ENCODE measurements at places on chromosomes 7 and 10.

- DNase-seq = no peak
- H3K27ac ChIP-seq = no peak overlapping the region
- H3K36me3 ChIP-seq = no peaks in the 10 kb centered on the region
- H3K27me3 ChIP-seq = peaks cover 52% of the 10 kb centered on the region
These were observed 142.2 kb downstream of the EMX2 start for GRCh38 chr10:117684672-117685211.

DNA sequence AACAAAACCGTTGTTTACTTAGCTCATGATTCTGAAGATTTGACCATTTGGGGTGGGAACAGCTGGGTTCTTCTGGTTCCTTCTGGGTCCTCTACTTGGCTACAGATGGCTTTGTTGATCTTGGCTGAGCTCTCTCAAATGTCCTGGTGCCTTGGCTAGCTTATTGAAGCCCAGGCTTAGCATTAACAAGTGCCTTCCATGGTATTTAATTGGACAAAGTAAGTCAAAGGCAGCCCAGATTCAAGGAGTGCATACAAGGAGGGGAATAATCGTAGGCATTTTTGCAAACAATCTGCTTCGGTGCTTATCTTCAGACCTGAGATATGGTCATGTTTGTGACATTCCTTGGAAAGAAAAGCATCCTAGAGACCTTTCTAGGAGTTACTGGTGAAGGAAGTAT is 81.4 kb downstream of the ADCYAP1R1 start:
- H3K4me1 ChIP-seq = peaks cover 5% of the 10 kb centered on the region
- peaks cover 3% of the 10 kb centered on the region for H3K27me3 ChIP-seq
- H3K36me3 ChIP-seq = no peaks in the 10 kb centered on the region
- no peak for DNase-seq

GRCh38 chr7:81245353-81245752 is 326.5 kb upstream of the SEMA3C start:
- H3K4me1 ChIP-seq = no peaks in the 10 kb centered on the region
- peaks cover 3% of the 10 kb centered on the region for H3K27me3 ChIP-seq
- no peak overlapping the region for H3K4me3 ChIP-seq
- H3K36me3 ChIP-seq = no peaks in the 10 kb centered on the region

DNA sequence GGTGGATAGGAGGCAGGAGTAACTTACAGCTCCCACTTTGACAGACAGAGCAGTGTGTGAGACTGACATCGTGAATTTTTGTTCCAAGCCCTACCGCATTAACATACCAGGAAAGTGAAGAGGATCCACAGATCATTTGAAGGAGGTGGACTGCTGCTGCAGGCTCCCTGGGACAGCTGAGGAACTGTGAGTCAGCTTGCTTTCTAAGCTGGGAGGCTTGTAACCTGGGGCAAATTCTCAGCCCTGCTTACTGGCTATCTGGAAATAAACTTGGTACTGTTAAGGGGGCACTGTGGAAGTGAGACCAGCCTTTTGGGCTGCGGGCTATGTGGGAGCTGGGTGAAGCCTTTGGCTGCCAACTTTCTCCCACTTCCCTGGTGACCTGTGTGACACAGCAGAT is 1202.5 kb downstream of the DNAJB9 start:
- H3K27ac ChIP-seq = no peak overlapping the region
- H3K27me3 ChIP-seq = no peaks in the 10 kb centered on the region
- no peaks in the 10 kb centered on the region for H3K36me3 ChIP-seq
- H3K4me1 ChIP-seq = no peaks in the 10 kb centered on the region
- no peak for DNase-seq
- no peak overlapping the region for H3K4me3 ChIP-seq

DNA sequence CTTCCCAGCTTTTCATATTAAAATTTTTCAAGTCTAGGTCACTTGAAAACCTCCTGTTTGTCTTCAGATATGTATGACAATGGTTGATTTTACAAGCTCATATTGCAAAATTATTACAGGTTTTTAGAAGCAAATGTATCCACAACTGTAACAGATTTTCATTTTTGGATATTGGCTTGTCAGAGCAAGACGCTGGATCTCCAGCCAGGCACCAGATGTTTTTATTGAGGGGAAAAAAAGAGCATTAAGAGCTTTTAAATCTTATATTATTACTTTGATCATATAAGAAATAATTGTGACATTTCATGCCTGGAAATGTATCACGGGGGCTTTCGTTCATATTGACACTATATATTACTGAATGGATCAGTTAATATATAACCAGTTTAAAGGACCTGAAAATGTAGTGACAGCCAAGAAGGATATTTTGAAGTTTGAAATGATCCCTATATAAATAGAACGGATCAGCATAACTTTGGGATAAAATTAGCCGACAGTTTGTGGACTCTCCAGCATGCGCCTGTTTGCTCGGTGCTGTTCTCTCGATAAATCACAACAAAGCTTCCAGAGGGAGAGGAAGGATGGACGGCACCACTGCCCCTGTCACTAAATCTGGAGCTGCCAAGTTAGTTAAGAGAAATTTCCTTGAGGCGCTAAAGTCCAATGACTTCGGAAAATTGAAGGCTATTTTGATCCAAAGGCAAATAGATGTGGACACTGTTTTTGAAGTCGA is at the start of gene ASB4:
Gene ASB4, plus strand, starts transcription at position 553 of the 733 bp plus-strand sequence. Its CDS starts 29 bp downstream, at position 582.
- H3K36me3 ChIP-seq = peaks cover 5% of the 10 kb centered on the region
- H3K27me3 ChIP-seq = no peaks in the 10 kb centered on the region
- no peak within 1 kb of the TSS for H3K27ac ChIP-seq
